Activated naive CD4-positive, alpha-beta T cell treated with Interleukin-2 at 50 U/mL for 16 hours (primary cell): ENCODE measurements at places on chromosomes 7 and 10.

DNA sequence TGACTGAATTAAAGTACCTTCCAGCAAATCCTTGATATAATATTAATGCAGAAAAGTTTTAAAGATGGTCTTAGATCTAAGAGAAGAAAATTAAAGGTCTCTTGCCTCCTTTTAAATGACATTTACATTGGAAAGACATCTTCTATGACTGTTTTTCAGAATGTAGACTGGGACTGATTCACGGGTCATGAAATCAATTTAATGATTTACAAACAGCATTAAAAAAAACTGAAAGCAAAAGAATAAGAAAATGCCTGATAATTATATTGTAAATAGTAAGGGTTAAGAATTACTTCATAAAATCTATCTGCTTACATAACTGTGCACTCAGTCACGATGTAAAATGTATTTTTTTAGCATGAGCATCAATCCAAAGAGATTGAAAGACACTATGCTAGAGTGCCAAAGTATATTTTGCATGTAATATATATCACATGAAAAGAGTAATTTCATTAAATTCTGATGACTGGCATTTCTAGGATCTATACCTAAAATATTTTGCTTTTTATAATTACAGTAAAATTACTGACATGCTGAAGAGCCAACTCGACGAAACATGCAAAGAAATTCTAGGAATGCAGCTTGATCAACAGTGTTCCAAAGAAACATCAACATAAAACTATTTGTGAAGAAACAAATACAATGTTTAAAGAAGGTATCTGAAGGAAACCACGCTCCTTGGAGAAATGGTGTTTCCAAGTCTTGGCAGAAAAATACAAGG, 35.1 kb downstream of the RTKN2 start:
- DNase-seq, result no peak

DNA sequence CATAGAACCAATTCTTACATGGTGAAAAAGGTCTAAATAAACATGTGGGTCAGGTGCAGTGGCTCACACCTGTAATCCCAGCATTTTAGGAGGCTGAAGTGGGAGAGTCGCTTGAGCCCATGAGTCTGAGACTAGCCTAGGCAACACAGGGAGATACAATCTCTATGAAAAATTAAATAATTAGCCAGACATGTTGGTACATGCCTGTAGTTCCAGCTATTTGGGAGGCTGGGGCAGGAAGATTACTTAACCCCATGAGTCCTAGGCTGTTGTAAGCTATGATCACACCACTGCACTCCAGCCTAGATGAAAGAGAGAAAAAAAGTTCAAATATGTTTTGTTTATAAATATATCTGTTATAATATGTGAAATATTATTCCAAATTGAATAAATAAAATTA, 643.6 kb downstream of the IPMK start:
- no peak for DNase-seq

DNA sequence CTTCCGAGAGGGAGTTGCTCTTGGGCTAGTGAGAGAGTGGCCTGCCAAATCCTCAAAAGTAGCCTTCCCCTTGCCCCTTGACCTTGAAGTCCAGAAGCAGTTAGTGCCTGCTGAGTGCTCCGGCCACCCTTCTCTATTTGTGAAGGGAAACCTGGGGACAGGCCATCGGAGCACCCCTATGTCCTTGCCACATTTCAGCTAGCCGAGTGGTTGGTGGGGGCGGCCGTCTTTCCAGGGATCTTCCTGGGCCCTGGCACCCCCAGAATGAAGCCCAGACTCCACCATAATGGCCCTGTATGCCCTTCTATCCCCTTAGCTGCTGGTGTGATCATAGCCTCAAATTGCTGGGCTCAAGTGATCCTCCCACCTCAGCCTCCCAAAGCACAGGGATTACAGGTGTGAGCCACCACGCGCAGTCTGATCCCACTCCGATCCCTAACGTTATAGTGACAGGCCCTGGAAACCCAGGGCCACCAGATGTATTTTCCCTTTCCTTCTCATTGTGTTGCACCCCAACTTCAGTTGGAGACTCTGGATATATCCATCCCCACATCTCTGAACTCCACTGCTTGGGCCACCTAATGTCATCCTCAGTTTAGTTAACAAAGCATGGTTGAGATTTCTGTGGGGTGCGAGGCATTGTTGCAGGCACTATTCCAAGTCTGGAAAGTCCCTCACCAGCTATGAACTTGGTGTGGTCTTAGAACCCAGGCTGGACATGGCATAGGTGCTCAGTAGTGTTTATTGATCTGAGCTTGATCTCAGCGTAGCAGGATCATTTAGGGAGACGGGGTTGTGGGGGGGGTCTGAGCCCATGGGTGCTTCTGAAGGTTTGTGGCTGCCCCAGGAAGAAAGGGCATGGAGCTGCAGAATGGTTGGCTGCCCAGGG, 1.6 kb downstream of the TSPAN14 start:
- DNase-seq, result no peak

DNA sequence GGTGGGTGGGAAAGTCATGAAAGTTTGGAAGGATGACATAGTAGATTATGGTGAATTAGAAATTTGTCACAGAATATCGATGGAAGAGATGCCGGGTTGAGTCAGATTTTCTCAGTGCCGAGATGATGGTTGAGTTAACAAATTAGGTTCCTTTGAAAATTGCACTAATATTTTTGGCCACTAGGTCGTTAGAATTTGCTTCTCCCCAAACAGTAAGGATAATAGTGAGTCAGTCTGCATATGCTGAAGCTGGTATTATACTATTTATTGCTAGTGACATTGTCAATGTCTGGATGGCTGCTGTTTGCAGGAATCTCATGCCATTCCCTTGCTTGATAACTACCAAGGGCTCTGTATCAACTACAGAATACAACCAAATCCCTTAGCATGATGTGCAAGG, 37.7 kb upstream of the MINDY3 start:
- DNase-seq, result no peak

- DNase-seq, result no peak
Observed at GRCh38 chr10:122981066-122981464, 864 bp downstream of the PSTK start.

- DNase-seq, result no peak
Observed at GRCh38 chr7:128148676-128149075, 92.4 kb upstream of the LEP start.

GRCh38 chr7:41167836-41168235, 535.1 kb downstream of the INHBA start:
- no peak for DNase-seq

- no peak for DNase-seq
Observed at GRCh38 chr7:141659501-141659900, 42.5 kb downstream of the DENND11 start.

DNA sequence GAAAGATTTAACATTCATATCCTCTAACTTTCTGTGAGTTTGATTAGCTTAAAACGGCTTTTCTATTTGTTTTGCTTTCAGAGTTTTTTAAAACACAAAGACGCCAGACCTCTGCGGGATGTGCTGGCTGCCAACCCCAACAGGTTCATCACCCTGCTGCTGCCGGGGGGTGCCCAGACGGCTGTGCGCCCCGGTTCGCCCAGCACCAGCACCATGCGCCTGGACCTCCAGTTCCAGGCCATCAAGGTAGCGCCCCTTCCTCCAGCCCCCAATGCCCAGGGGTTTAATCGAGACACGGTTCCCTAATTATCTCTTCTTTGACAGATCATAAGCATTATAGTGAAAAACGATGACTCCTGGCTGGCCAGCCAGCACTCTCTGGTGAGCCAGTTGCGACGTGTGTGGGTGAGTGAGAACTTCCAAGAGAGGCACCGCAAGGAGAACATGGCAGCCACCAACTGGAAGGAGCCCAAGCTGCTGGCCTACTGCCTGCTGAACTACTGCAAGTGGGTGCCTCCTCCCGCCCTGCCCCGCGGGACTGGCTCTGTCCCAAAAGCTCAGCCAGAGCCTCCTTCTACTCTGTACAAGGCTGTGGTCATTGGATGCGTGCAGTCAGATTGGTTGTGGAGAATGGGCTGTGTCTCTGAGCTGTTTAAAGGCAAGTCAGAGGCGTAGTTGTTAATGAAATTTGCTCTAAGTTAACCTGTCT, 71.2 kb downstream of the TRRAP start:
- DNase-seq, result no peak

- DNase-seq, result no peak
Observed at GRCh38 chr10:22433875-22434274, 88.6 kb downstream of the SPAG6 start.

- DNase-seq, result no peak
Observed at GRCh38 chr10:84543948-84544347, 215.6 kb downstream of the CCSER2 start.

DNA sequence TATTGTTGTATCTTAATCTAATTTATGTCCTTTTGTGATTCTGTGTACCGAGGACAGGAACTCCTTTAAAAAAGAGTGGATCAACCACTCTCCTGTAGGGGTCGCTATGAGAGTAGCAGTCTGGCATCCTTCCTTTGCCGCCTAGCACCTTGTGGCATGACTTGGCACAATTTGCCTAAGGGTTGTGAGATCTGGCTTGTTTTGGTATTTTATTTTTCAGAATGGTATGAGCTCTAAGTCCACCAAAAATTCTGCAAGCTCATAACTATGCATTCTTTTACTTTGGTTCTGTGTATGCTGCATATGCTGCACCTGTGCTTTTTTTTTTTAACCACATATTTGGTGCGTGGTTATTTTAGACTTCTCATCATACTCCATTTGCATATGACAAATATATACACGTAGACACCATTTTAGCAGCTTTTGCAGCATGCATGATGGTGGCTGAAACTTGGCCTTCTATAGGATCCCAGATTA, 112.8 kb downstream of the CDK14 start:
- no peak for DNase-seq
